Omental fat pad (tissue), 4 donors: ENCODE measurements at places on chromosomes 7 and 10.

- DNase-seq = no peak
Observed at GRCh38 chr10:124344266-124344590, 74.5 kb downstream of the OAT start.

DNA sequence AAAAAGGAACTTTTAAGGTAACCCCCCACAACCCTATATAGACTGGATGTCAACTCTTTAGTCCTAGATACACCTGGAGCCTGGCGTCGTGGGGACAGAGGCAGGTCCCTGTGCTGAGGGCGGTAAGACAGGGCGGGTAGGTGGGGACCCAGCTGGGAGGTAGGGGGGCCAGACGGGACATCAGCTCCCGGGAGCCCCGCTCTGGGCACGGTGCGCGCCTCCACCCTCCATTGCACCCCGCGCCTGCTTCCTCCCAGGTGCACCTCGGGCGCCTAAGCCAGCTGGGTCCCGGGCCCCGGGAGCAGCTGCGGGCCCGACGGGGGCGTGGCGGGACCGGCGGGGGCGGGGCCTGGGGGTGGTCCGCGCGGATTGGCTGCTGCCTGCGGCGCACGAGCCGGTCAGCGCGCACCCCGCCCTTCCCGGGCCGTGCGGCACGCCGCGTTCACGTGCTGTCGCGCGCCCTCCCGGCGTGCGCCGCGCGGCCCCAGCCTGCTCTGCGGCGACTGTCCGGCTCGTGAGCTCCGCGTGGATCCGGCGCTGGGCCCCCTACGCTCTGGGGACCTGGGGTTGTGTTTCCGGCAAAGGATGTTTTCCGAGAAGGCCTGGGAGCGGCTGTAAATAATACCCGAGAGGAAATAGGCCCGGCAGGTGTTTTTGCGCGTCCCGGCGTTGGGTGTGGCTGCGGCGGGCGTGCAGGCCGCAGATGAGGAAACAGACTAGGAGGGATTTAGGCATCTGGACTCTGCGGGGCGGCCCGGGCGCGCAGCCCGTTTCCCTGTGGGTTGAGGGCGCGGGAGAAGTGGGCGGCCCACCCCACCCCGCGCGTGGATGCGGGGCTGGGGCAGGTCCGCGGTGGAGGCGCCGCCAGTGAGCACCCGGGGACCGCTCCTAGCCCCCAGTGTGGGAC is 39.1 kb upstream of the PFKFB3 start:
- DNase-seq = peak; percentile 64

- no peak for DNase-seq
Observed at GRCh38 chr10:46020344-46020657, 10.1 kb downstream of the NCOA4 start.

- DNase-seq = no peak
Observed at GRCh38 chr7:37142958-37143357, 305.7 kb downstream of the ELMO1 start.

GRCh38 chr7:10780400-10780747 is 193.3 kb upstream of the PHF14 start:
- no peak for DNase-seq

- no peak for DNase-seq
Observed at GRCh38 chr7:9407816-9408215, 974.4 kb downstream of the NXPH1 start.

DNA sequence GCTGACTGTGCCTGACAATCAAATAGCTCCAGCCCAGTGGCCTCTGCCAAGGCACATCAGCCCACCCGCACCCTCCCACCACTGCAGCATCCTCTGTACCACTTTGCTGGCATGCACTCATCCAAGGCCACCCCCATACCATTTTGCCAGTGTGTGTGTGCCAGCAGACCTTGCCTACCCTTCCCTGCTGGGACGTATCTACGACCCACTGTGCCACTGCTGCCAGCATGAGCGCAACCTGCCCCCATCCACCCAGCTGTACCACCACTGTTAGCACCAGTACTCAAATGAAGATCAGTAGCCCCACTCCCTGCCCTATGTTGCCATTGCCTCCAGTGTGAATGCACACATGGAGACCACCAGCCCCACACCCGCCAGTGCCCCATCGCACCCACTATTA is 149.4 kb upstream of the PTN start:
- no peak for DNase-seq

GRCh38 chr7:72335561-72336381 is 76.4 kb downstream of the CALN1 start:
- no peak for DNase-seq

GRCh38 chr7:6648066-6648814 is 11.1 kb downstream of the ZNF316 start:
- DNase-seq = no peak

- DNase-seq = no peak
Observed at GRCh38 chr7:100521076-100521475, 17.9 kb upstream of the AGFG2 start.

- DNase-seq = no peak
Observed at GRCh38 chr7:29044554-29044953, 86.4 kb upstream of the TRIL start.

- DNase-seq = no peak
Observed at GRCh38 chr10:47383261-47384147, 589 bp downstream of the ZNF488 start.

DNA sequence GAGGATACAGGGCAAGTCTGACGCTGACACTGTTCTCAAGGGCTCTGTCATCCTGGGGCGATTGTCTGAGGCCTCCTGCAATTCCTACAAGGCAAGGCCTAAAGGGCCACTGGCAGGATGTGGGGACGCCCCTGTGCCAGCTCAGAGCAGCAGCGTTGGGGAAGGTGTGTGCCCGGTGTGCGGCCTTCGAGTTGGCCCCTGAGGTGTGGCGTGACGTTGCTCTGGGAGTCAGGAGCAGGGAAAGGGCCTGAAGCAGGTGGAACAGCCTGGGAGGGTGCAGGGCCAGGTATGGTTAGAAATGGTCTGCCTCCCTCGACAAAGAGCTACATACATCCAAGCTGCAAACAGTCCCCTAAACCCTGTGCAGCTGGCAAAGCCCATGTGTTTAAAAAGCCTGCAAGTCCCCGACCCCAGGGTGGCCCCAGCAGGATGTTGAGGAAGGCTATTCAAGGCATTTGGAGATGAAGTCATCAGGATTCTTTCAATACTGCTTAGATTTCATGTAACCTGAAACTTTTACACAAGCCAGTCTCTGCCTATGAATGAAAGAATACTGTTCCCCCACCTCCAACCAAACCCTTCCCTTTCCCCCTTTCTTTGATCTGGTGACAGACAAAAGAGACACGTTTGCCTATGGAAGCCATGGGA is 142.5 kb upstream of the TNS3 start:
- DNase-seq = no peak

- DNase-seq = no peak
Observed at GRCh38 chr10:24324651-24325050, 115.7 kb downstream of the KIAA1217 start.

DNA sequence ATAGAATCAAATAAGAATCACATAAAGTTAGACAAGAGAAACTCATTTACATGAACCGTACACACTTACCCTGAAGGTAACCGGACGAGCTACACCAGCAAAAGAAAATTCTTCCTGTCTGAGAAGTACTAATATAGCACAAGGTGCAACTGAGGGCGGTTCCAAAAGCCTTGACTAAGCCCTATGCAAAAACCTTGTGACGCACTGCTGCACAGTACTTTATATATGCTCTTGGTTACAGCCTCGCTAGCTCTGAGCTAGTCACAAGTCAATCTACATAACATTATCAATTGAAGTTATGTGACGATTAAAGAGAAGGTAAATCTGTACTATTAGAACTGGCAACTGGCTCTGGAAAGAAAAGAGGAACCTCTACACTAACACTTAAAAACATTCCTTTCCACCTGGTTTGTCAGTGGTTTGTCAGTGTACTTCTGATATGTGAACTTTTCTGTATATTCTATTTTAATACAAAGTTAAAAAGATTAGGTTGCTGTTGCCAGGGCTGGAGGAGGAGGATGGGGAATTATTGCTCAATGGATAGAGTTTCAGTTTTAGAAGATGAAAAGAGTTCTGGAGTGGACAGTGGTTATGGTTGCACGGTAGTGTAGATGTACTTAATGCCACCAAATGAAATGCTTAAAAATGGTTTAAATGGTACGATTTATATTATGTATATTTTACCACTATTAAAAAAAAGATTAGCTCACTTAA is 21.6 kb downstream of the NT5C3A start:
- DNase-seq = no peak

DNA sequence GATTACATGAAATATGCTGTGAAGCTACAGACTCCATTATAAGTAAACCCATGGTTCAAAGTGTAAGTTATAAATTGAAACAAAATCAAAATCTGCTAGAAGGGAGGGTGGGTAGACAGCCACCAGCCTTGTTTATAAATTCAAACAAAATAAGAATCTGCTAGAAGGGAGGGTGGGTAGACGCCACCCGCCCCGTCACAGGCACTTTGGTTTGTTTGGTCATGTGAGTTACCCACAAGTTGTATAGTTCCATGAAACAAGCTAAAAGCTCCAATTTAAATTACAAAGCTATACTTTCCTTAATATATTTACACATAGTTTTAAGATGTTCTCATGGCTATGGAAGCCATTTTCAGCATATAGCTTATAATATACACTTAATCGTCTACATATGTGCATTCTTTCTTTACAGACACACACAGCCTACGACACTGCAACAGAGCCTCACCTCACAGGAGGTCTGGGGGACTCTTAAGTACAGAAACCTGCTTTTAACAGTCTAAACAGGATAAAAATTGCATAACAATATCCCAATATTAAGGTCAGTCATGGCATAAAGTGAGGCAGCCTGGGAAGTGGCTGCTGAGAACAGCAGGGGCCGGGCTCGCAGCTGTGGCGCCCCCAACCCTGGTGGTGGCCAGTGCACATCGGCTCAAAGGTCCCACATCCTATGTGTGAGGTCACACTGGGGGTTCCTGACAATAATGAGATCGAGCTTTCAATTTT is 28.1 kb upstream of the NCAPG2 start:
- DNase-seq = no peak

DNA sequence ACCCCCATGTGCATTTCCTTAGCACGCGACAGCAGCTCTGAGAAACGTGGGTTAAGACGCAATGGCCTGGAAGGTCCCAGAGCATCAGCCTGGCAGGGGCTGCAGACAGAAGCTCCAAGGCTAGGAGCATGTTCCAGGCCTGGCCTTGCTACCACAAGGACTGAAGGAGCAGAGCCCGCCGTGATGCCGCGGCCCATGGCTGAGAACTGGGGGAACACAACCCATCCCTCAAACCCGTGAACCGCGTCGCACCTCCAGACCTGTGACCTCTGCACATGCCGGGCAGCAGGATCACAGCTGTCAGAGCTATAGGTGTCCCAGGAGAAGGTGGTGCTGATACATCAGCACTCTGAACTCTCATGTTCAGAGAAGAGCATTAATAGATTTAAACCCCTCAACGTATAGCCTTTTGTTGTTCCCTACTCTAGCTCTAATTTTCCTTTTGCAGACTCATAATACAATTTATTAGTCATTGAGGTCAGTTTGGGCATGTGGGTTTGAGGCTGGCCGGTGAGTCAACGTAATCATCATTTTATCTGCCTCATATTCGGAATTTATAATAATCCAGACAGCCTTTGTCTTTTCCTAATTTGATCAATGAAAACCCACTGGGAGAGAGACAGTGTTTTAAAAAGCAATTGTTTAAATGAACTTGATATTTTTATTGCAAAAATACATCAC is 222.5 kb upstream of the TCERG1L start:
- DNase-seq = no peak

DNA sequence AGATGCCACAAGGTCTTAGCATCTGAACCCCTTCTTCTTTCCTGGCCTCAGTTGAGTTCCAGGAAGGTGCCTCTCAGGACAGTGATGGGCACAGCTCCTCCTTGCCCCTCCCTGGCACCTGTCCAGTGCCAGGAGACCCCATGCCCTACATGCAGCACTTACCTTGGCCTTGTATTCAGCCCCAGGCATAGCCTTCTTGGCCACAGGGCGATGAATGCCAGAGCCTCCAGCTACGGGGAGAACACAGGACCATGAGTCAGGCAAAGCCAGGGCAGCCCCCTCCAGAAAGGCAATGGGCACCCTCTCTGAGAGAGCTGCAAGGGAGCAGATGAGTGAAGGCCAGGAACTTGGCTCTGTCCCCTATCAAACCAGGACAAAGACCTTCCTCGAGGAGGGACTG is 24.3 kb upstream of the FRAT2 start:
- DNase-seq = no peak

DNA sequence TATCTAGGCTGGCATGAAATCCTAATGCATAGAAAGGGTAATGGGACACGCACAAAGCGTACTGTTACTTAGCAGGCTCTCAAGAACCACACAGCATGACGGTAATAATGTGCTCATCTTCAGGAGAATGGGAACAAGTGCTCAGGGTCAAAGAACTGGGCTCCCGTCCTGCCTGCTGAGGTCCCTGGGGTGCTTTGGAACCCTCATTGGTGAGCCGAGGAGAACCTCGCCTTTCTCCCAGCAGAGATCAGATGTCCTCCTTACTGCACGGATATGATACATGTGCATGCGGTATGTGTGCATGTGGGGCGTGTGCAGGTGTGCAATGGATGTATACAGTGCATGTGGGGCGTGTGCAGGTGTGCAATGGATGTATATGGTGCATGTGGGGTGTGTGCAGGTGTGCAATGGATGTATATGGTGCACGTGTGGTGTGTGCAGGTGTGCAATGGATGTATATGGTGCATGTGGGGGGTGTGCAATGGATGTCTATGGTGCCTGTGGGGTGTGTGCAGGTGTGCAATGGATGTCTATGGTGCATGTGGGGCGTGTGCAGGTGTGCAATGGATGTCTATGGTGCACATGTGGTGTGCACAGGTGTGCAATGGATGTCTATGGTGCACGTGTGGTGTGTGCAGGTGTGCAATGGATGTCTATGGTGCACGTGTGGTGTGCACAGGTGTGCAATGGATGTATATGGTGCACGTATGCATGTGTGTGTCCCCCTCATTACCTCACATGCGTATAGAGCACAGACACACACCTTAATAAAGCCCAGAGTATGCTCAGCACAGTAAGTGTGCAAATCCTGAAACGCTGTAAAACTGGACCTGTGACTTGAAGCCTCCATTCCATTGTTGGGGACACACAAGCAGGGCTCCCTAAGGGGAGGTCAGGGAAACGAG is 336.3 kb downstream of the PTPRN2 start:
- DNase-seq = no peak

DNA sequence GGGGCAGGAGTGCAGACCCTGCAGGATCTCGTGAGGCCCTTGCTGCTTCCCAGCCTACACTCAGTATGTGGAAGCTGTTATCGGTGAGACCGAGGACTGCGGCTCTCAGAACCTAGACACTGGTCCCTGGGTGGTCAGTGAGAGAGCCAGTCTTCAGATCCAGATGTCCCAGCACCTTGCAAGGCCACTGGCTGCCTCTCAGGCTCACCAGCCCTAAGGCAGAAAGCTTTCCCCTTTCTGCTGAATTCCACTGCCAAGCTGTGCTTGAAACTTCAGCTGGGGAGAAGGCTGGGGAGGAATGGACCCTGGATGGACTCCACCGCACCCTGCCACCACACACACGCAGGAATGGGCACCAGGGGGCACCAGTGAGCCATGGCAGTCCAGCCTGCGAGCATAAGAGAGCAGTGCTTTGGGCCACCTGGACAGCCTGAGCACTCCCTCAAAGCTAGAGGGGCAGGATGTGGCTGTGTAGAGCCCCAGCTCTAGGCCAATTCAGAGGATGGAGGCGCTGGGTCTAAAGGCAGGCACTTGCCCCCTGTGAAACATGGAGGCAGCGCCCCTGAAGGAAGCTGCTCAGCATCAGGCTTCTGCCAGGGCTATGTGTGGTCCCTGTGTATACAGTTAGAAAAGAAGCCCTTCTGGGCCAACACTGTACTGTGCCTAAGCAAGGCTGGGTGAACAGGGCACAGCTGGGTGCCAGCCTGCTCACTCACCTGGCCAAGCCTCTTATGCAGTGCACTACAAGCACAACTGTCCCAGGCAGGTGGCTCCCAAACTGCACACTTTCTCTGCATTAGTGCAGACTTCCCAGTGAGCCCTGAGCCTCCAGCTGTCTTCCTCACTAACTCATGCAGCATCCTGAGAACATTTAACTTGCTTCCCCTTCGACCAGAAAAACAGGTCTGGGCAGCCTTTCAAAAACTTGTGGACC is 21.6 kb downstream of the TMEM72 start:
- peak; percentile 100 for DNase-seq
